Hindlimb muscle (tissue), 1 donor: ENCODE measurements at places on chromosomes 5 and 9. TPM values are rescaled to one million over a fixed set of nuclear protein-coding genes. Genes with fewer than 3 reads are reported as not detected.
A peak's percentile ranks its signal among the peaks of the same experiment; 100 is the strongest.

GRCh38 chr5:135713161-135713915, 121.1 kb upstream of the SLC25A48 start:
- DNase-seq: no peak

Gene ZNF782
- polyA plus RNA-seq: 4.3 TPM

GRCh38 chr9:38257626-38258215, 134.8 kb upstream of the ALDH1B1 start:
- DNase-seq: no peak

- no peak for DNase-seq
Observed at GRCh38 chr9:81379655-81380054, 309.7 kb downstream of the TLE1 start.

GRCh38 chr5:40037713-40038112, 612.9 kb upstream of the DAB2 start:
- DNase-seq: no peak

Gene LRRTM2
- 0.90 TPM for polyA plus RNA-seq

Gene ARHGEF37
- 5.0 TPM for polyA plus RNA-seq

Gene NMUR2
- 0.22 TPM for polyA plus RNA-seq

GRCh38 chr5:143102411-143102810, 301.1 kb downstream of the NR3C1 start:
- DNase-seq: no peak

GRCh38 chr5:5798462-5798861, 376.0 kb downstream of the ICE1 start:
- no peak for DNase-seq

- no peak for DNase-seq
Observed at GRCh38 chr5:16671208-16671607, 54.4 kb upstream of the RETREG1 start.

Gene WDR31
- 2.3 TPM for polyA plus RNA-seq

- DNase-seq: no peak
Observed at GRCh38 chr9:130453487-130453886, 8.7 kb downstream of the ASS1 start.

Gene F12
- 0.41 TPM for polyA plus RNA-seq

DNA sequence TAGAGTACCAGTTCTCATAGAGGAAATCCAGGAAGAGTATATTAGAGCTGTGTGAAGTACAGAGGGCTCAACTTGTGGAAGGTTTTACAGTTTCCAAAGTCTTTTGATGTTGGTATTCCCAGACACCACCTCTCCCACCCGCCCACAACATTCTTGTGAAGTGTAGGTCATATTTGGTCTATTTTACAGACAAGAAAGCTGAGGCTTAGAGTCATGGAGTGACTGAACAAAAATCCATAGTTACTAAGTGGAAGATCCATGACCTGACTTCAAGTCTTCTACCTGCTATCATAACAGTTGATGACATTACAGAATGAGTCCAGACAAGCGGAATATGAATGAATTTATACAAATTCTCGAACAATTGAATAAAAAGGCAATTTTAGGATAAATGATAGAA, 187.1 kb upstream of the RPS23 start:
- no peak for DNase-seq

- DNase-seq: no peak
Observed at GRCh38 chr9:101467690-101468089, 32.1 kb upstream of the ALDOB start.

- DNase-seq: no peak
Observed at GRCh38 chr5:2357309-2357708, 394.2 kb downstream of the IRX2 start.

Gene MAML1
- polyA plus RNA-seq: 26.7 TPM

Gene EIF4E1B
- polyA plus RNA-seq: 0.12 TPM

Gene SNX24
- polyA plus RNA-seq: 13.0 TPM

Gene CEMIP2
- 26.5 TPM for polyA plus RNA-seq

Gene PTBP3
- 16.3 TPM for polyA plus RNA-seq

- DNase-seq: no peak
Observed at GRCh38 chr9:114310471-114311450, 12.1 kb upstream of the ORM1 start.

- DNase-seq: no peak
Observed at GRCh38 chr9:82895822-82896110, 167.2 kb downstream of the RASEF start.

DNA sequence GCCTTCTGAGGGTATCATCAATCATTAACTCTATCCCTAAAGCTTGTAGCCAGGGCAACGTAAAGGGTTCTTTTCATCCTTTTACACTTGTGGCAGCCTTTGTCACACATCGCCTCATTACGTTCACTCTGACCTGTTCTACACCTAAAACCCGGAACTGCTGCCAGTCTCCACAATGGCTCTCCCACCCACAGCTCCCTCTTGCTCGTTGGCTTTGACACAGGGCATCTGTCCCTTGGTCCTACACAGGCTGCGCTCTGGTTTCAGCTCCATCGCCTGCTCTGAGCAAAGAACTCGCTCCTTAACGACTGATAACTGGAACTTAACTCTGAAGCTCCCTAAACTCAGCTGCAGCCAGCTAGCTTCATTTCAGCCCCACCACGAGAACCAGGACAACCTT, 112.8 kb upstream of the CTNND2 start:
- DNase-seq: no peak

Gene CCL21
- polyA plus RNA-seq: 4.3 TPM

DNA sequence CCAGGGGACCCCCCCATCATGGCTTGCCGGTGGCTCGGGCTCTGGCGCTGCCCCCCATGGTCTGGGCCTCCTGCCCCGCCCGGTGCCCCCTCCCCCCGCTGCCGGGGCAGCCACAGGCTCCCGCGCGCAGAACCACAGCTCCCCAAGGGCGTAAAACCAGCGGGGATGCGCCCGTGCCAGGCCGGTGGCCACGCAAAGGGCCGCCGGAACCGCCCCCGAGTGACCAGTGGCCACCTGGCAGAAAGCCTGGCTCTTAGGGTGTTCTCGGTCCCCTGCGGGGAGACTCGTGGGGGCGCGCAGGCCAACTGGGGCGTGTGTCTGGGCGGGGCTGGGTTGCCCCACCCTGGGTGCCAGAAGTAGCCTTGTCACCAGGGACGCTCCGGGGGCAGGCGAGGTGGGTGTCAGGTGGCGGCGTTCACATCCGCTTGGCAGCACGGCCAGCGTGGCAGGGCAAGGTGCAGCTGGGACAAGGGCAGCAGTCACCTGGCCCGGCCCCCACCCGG, 515 bp upstream of the AGPAT2 start:
- no peak for DNase-seq

Gene CDX1
- 0.19 TPM for polyA plus RNA-seq

Gene NEUROG1
- polyA plus RNA-seq: not detected

- no peak for DNase-seq
Observed at GRCh38 chr9:131503626-131504465, 1.1 kb downstream of the POMT1 start.

GRCh38 chr5:115343855-115344254, 47.4 kb upstream of the CCDC112 start:
- DNase-seq: no peak

DNA sequence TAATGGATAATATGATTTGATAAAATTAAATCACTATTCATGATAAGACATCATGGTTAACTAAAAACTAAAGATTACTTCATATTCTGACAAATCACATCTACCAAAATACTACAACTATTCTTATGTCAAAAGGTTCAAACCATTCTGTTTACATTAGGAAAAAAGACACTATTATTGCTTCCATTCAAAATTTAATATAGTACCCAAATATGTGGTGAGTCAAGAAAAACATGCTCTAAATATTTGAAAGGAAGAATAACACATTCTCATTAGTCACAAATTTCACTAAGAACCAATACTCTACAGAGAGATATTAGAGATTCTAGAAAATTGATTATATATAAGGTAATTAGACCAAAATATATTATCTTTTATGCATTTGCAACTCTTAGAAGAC, 234.0 kb downstream of the TMEM232 start:
- DNase-seq: no peak

Gene OR1Q1
- polyA plus RNA-seq: not detected

DNA sequence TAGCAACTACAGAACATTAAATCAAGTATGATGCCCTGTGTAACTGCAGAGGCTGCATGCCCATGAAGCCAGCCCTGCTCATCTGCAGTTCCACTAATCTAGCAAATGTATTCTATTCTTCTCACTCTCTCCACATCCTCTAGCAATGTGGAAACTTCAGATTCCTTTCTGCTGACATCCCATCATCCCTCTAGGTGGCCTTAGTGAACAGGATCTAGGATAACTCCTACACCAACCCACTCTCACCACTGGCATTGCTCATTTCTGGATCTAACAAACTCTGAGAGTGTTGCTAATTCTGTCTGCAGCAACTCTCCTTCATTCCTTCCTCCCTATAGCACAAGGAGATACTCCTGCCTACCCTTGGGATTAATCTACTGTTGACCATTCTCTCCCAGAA, 80.8 kb downstream of the FAM81B start:
- no peak for DNase-seq

Gene MSX2
- polyA plus RNA-seq: 0.44 TPM

DNA sequence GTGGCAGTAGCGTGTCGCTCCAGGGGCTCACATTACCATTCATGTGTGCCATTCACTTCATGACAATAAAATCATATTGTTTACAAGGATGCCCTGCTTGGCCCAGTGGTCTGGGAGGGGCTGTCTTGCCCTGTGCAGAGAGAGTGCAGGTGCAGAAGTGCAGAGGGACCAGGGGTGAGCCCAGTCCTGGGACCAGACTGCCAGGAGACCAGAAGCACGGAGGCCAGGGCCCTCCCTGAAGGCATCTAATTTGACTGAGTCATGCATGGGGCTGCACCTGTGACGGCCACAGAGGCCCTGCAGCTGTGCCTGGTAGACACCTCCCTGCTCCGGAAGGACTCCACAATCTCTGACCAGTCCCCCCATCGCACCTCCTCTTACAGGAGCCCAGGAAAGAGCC, 164.4 kb upstream of the FOXD4L5 start:
- DNase-seq: no peak

DNA sequence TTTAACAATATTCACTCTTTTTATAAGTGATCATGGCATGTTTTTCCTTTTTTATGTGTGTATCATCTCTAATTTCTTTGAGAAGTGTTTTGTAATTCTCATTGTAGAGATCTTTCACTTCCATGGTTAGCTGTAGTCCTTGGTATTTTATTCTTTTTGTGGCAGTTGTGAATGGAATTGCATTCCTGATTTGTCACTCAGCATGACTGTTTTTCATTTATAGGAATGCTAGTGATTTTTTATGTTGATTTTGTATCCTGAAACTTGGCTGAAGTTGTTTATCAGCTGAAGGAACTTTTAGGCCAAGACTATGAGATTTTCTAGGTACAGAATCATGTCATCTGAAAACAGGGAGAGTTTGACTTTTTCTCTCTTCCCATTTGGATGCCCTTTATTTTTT, 13.1 kb upstream of the SPINK13 start:
- no peak for DNase-seq

DNA sequence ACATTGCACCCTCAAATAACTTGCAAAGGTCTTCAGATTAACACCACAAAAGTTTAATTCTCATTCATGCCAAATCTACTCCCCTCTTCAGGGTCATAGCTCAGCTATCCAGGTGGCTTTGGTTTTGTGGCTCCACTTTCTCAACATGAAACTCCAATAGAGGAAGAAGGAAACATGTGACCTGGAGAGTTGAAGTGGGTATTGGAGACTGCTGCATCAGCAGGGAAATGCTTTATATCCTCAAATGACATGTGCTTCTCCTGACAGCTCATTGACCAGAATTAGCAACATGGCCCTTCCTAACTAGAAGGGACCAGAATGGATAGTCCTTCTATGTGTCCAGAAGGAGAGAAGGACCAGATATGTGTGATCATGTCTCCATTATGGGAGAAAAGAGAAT, 73.6 kb downstream of the TLR4 start:
- peak; percentile 18 for DNase-seq

- no peak for DNase-seq
Observed at GRCh38 chr5:123559434-123559775, 47.4 kb downstream of the CSNK1G3 start.

Gene PDE8B
- 2.4 TPM for polyA plus RNA-seq

Gene RLN2
- polyA plus RNA-seq: 0.61 TPM

Gene SAXO1
- polyA plus RNA-seq: 0.06 TPM

Gene CBY3
- polyA plus RNA-seq: 0.61 TPM

Gene SOX30
- polyA plus RNA-seq: 0.26 TPM

Gene TMEFF1
- 2.7 TPM for polyA plus RNA-seq

Gene FAM169A
- 0.44 TPM for polyA plus RNA-seq

DNA sequence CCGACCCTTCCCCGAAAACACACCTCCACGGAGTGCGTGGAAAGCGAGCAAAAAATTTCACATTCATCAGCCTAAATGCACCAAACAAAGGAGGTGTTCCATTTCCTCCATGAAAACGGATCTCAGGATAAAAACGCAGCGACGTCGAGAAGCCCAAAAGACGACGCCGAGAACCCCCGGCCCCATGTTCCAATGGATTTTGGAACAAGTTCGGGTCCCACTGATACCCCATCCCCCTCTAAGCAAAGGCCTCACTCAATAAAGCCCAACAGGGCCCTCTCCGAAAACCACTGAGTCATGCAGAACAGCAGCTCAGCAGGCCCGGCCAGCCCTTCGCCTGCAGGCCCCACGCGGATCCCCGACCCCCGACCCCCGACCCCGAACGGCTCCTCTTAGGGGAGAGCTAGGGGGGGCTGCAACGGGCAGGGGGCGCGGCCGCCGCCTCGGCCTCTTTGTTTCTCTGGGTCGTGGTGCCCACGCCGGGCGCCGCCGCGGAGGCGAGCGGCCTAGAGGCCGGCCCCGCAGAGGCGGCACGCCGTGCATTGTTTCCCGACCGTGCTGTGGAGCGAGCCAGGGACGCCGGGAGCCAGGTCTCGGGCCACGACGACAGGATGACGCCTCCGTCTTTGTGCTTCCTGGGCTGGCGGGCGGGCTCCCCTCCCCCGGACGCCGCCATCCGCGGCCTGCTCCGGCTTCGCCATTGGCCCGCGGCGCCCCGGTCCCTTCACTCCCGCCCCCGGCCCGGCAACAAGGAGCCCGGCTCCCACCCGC, 915 bp downstream of the ZFAND5 start:
- peak; percentile 65 for DNase-seq

DNA sequence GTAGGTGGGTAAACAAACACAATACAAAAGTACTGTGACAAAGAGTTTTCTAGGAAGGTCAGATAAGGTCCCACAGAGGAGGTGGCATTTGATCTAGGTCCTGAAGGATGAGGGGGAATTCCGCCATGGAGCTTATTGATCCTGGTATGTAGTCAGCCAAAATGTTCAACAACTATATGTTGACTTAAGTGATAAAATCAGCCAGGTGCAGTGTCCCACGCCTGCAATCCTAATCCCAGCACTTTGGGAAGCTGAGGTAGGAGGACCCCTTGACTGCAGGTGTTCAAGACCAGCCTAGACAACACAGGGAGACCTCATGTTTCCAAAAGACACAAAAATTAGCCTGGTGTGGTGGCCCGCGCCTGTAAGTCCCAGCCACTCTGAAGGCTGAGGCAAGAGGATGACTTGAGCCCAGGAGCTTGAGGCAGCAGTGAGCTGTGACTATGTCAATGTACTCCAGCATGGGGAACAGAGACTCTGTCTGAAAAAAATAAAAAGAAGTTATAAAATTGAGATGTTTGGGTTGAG, 46.4 kb upstream of the PLIN2 start:
- DNase-seq: no peak
